ENCODE measurements at places on chromosomes 6 and 20. TPM values are rescaled to one million over a fixed set of nuclear protein-coding genes. Genes with fewer than 3 reads are reported as not detected.

KIAA0408 gene
- total RNA-seq: 2.6 TPM

CST5 gene
- total RNA-seq: not detected

MYCT1 gene
- 0.10 TPM for total RNA-seq

LPIN3 gene
- total RNA-seq: 4.5 TPM

FAM162B gene
- not detected for total RNA-seq

SNX9 gene
- 36.8 TPM for total RNA-seq

TM9SF4 gene
- total RNA-seq: 52.9 TPM

SLC23A2 gene
- total RNA-seq: 13.9 TPM

HCRTR2 gene
- 0.24 TPM for total RNA-seq

NSFL1C gene
- 35.2 TPM for total RNA-seq

- no peak for DNase-seq
Observed at GRCh38 chr6:79923270-79923669, 24.1 kb downstream of the ELOVL4 start.

GRCh38 chr6:150176659-150177058 lies 33.8 kb downstream of the PPP1R14C start:
- DNase-seq: no peak

DNA sequence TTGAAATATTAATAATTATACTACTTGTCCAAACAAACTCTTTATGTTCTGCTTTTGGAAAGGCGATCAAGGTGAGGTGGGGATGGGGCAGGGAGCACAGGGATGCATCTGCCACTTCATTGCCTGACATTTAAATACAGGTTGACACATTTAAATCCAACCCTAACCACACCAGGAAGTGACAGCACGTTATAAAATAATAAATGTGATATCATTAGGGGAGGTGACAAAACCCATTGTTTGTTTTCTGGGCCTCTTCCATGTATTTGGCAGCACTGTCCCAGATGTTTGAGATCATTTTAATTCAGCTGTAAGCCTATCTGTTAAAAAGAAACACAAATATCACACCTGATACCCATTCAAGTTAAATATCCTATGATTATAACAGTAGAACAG lies 342.4 kb upstream of the ARID1B start:
- no peak for DNase-seq

- no peak for DNase-seq
Observed at GRCh38 chr6:128421788-128422187, 98.6 kb downstream of the PTPRK start.

- no peak for DNase-seq
Observed at GRCh38 chr6:170158296-170159021, 132.4 kb downstream of the DLL1 start.

GRCh38 chr20:35451295-35451694 lies 4.1 kb upstream of the CEP250 start:
- DNase-seq: no peak

GRCh38 chr6:168415993-168416530 lies 24.9 kb upstream of the SMOC2 start:
- no peak for DNase-seq

DNA sequence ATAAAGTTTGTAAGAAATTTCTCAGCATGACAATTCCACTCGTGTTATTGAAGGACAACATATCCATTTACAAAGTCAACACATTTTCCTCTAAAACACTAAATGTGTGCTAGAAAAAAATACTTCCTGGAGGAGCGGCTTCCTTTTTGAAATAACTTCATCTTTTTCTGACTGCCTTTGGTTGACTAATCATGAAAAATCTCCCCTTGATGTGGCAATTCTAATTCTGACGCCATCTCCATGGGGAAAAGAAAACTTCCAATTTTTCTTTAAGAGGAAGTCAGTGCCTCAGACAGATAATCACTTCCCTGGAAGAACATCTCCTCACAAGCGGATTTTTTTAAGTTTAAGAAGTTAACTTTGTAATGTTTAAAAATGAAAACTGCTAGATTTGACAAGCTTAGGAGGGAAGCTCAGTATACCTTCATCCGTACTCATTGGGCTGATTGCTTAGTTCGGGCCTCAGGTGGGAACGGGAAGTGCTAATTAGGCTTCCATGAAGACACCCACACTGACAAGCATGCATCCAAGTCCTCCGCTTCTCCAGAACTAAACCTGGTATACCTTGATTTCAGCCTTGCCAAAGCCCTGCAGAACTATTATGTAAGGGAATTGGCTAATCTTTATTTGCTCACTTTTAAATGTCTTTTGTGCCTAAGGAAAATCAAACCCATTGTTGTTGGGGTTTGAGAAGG lies 35.1 kb upstream of the DUSP22 start:
- no peak for DNase-seq

GRCh38 chr6:142872376-142872775 lies 72.6 kb downstream of the HIVEP2 start:
- DNase-seq: peak; percentile 62

DNA sequence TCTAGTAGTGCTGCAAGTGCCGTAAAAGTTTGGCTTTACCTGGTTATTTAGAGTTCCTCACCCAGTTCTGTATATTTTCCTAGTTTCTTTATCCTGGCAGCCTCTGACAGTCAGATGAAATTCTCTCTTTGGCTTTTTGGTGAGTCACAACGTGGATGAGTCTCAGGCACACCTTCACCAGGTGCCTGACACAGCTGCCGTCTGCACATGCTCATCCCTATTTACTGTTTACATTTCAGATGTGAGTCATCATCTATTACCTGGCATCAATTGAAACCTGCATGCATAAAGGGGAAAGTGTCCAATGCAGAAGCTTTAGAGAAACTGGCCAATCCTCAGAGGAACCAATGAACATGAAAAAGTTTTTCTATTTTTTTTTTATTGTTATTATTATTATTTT lies 33.3 kb upstream of the ADGRF4 start:
- DNase-seq: no peak

- DNase-seq: no peak
Observed at GRCh38 chr6:126723541-126724170, 383.7 kb downstream of the CENPW start.

GRCh38 chr6:37005061-37005810 lies at the start of gene FGD2:
TSS of gene FGD2 (plus strand) at chr6:37005655. CDS start at chr6:37005818, 163 bp downstream.
- no peak for DNase-seq

DNA sequence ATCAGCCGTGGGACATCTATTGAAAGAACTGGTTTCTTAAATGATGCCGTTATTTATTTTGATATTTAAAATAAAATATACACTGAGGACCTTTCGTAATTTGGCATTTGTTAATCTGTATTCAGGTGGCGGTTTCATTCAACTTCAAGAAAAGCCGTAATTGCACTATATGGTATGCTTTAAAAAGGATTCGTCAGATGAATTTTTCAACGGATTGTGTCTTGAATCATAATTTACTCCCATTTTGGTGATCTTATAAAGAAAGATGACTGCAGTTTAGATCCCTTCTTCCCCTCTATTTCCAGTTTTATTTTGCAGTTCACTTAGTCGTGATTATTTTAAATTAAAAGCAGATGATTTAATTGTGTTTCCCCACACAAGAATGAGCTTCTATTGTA lies 761 bp downstream of the KLHL32 start:
- DNase-seq: no peak

- DNase-seq: peak; percentile 75
Observed at GRCh38 chr20:32823078-32823477, 3.3 kb downstream of the MAPRE1 start.

- DNase-seq: no peak
Observed at GRCh38 chr6:88473589-88473988, 307.4 kb upstream of the CNR1 start.

GRCh38 chr6:47076422-47077344 lies 34.6 kb upstream of the ADGRF1 start:
- peak; percentile 90 for DNase-seq

DNA sequence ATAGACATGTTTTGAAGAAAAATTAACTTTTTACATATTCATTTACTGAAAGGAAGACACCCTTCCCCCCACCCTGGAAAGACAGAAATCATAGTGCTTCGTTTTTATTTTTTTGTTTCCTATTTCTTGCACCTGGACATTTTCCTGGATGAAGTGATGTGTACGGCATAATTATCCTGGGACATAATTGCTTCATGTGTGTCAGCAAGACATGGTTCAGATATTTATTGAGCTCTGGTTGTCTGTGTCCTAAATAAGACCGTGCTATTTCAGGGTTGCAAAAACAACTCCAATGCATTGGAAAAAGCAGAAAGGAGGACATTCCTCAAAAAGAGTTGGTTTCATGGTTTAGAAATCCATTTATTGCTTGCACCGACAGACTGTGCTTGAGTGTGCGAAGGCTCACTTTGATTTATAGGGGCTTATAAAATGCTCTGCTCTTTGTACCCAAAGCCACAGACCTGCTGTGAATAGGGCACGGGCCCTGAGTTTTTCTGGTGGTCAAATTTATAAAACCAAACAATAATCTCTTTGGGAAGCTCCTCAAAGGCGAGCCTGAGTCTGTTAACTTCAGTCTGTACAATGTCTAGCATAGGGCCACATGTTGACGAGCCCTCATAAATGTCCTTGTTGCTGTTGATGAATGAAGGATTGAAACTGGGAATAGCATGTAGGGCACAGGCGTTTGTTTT lies 179.5 kb downstream of the SOX4 start:
- no peak for DNase-seq

DNA sequence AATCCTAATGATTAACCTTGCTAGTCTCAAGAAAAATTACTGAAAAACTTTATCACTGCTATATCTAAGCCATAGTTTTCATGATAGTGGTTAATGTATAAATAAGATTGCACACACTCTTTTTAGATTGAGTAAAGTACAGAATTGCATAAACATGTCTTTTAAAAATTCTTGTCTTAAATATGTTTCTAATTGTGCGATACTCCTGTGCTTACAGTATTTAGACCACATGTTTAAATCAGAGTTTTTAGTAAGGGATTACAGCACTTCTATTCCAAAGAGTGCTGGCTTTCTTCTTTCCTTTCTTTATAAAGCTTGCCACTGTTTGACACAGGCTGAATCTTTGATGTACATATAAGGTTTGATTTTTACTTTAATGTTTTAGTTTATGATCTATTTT lies 36.8 kb upstream of the RGS17 start:
- DNase-seq: no peak

DNA sequence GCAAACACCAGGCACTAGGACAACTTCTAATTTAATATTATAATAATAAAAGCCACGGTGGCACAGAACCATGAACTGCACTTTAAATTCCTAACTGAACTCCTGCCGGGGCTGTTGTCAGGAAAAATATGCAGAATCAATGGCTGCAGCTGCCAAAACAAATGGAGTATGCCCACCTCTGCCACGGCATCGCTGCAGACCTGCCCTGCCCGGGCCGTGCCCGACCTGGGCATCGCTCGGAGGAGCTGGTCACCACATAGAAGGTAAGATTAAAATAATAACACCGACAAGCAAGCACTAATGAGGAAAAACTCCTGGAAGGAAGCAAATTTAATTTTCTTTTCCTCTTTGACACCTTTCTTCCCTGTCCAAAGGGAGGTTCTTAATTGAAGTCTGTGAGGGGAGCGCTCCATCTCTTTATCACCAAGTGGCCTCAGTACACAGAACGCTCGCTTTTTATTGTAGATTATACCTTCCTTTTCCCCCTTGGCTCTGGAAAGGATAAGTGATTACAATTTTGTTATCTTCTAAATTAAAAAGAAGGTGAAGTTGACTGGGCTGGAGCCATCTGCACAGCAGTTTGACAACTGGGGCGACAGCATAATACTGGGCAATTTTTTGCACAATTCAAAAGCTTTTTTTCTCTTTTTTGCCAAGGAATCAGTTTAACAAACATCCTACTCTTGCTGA lies 351.3 kb downstream of the ZFAND3 start:
- DNase-seq: no peak

DNA sequence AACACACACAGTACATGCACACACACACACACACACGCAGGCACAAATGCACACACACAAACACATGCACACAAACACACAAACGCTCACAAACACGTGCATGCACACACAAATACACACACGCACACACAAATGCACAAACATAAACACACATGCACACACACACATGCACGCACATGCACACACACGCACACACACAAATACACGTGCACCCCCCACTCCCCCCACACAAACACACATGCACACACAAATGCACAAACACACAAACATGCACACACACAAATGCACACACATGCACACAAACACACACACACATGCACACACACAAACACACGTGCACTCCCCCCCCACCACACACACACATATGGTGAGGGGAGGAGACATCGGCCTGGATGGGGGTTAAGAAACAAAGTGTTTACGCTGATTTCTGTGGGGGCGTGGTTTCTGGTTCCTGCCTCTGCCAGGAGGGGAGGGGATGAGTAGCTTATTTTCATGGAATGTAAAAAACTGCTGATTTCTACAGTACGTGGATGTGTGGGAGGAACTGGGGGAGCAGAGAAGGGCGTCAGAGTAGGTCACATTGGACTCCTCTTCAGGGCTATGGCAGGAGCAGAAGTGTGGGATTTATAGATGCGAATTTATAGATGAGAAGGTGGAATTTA lies 607.2 kb downstream of the QKI start:
- DNase-seq: peak; percentile 22

- DNase-seq: no peak
Observed at GRCh38 chr6:52164319-52165094, 21.7 kb upstream of the IL17A start.

GRCh38 chr6:22025468-22026163 lies 271.2 kb downstream of the PRL start:
- DNase-seq: peak; percentile 94

- DNase-seq: no peak
Observed at GRCh38 chr6:119347466-119348095, 2.0 kb downstream of the MAN1A1 start.

DNA sequence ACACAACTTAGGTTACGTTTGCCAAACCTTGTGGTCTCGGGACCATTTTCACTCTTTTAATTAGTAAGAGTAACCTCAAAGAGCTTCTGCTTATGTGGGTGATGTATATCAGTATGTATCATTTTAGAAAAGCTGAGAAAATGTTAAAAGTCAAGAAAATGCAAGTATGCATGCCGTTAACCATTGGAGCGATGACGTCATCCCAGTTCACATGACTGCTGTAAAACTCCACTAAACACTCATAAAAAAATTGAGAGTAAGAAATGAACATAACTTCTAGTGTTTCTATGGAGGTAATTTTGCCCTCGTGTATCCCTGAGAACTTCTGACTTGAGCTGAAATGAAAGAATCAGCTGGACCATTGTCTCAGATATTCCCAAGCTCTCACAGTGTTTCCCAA lies 250.0 kb upstream of the CDH4 start:
- no peak for DNase-seq

GRCh38 chr6:130893277-130893676 lies 66.1 kb downstream of the SMLR1 start:
- DNase-seq: no peak

- DNase-seq: peak; percentile 43
Observed at GRCh38 chr6:137867685-137868509, 838 bp downstream of the TNFAIP3 start.

Data from RPMI7951 (cell line).